ENCODE measurements at places on chromosomes 11 and 22.

DNA sequence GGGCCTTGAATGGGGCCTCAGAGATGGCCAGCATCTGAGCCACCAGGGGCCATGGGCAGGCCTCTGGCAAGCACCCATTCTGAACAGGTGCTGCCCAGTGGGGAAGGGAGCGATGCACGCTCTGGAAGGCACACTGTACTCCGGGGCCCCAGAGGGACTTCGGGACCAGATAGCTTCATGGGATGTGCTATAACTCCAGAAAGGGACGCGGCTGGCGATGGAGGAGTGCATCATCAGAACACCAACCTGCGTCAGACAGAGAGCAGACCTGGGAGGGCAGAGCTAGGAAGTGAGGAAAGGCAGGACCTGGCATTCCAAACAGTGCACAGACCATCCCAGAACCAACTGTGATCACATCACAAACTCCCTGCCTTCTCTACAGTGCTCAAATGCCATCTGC is 16.8 kb downstream of the DGCR2 start:
- DNase-seq, result no peak

DNA sequence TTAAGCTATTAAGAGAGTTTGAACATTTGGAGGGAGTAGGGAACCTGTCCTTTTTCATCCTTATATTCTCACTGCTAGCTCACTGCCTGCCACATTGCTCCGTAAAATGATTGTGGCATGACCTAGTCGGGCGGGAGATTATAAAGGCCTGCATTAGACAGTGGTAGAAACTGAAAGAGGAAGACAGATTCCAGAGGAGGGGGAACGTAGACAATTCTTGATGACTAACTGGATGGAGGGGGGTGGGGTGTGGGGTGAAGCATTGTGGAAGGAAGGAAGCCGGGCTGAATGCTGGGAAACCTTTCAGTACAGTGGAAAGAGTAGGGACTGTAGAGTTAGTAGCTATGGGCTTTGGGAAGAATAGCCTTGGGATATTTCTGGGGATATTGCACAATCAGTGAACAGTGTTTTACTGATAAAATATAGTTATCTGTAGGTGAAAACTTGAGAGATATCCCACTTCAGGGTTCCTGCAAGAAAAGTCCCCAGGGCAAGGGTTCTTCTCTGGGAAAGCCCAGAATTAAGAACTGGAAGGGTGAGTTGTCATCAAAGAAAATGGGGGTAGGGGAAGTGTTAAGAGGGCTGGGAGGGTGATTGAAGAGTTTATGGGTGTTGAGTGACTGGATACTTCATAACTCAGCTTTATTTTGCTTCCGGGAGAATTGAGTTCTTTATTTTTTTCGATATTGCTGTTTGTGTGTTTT is 2.1 kb downstream of the MED15 start:
- peak; percentile 79 for DNase-seq

- DNase-seq, result no peak
Observed at GRCh38 chr22:22092974-22093373, 110.4 kb upstream of the TOP3B start.

DNA sequence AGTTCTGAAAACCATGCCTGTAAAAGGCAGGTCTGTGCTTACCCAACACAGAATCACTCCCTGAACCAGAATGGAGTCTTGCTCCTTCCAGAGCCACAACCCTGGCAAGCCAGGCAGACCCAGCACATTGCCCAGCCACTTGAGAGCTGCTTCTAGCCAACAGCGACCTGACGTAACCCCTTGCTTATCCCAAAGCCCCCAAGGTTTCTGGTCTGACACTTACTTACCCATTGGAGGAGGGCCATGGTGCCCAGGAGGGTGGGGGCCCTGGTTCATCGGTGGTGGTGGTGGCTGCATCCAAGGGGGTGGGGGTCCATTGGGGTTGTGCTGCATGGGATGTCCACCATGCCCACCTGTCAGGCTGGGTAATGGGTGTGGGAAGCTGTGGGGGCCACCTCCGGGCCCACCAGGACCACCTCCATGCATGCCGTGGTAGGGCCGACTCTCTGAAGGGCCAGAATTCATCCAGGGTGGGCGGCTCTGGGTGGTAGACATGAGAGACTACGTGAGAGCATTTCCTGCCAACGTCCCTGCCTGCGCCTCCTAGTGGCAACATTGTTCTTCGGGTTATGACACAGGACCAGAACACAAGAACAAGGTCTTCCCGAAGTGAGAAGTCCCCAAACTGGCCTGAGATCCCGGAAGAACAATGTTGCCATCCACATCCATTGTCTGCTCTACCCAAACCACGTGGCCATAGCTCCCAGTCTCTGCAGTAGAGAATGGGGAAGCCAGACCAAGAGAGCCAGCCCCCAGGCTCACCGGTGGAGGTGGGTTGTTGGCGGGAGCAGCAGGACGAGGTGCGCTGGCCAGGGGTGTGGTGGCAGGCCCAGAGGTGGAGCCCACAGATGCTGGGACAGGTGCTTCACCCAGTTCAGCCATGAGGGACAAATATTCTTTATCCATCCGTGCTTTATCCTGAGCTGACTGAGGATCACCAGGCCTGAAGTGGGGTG is 7.8 kb upstream of the PYGM start:
- peak; percentile 81 for DNase-seq

GRCh38 chr22:27747396-27748221 is 53.9 kb downstream of the MN1 start:
- no peak for DNase-seq

- no peak for DNase-seq
Observed at GRCh38 chr22:40397396-40397795, 27.0 kb downstream of the SGSM3 start.

DNA sequence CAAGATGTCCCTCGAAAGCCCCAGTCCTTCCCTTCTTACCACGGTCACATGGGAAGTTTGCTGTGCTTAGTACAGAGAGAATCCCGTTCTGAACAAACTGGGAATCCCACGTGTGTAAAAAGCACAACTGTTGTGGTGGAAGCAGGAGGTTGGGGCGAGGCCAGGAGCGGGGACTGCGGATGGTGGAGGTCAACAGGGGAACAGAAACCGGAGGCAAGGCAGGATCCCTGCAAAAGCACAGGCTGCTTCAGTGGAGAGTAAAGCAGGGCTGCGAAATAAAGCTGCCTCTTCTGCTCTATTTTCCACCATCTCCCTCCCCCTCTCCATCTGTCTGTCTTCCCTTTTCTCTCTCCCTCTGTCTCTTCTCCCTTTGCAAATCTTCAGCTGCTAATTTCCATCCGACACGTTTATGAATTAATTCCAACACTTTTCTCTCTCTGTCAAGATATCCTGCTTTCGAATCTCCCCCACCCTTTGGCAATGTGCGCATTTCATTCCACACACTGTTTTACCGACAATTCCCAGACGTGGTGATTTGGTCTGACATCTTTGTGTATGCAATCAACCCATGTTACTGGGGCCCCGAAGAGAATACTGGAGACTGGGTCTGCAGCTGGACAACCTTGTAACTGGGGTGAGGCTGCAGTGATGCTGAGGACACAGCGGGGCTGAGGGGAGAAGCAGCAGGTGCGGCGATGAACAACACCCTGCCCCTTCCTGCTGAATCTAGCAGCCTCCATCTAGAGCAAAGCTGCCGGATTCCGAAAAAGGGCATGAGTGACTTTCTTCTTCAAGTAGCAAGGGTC is 571.8 kb downstream of the OPCML start:
- DNase-seq, result no peak

- peak; percentile 36 for DNase-seq
Observed at GRCh38 chr11:12134236-12134585, 23.8 kb downstream of the MICAL2 start.

- no peak for DNase-seq
Observed at GRCh38 chr11:68673306-68673945, 10.9 kb upstream of the GAL start.

- no peak for DNase-seq
Observed at GRCh38 chr11:14258221-14258935, 100.6 kb downstream of the RRAS2 start.

DNA sequence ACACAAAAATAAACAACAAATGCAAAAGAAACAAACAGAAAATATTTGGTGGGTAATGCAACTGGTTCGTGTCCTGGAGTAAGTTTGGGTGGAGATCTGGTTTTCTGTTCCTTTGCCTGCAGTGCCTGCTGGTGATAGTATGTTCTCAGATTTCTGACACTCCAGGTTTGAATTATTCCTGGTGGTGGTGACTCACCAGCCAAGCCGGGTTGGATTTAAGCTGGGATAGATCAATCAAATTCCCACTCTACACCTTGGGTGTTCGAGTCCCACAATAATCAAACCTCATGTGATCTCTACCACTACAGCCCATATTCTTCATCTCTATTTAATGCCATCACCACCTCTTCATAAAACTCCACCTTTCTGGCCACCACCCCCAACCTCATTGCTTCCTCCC is 421.8 kb downstream of the NTM start:
- no peak for DNase-seq

DNA sequence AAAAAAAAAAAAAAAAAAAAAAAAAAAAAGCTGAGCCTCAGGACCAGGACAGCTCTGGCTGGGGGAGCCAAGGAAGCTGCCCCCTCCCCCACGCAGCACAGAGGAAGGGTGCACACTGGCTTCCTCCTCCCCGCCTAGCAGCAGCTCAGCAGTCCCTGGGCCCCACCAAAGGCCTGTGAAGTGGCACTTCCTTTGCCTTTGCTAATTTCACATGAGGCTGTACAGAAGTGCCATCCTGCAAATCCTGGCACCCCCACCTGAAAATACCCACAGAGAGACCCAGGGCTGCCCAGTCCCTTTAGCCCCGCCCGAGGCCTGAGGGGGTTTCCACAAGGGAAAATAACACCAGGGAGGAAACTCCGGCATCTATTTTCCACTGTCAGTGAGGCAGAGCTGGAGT is 3.9 kb downstream of the RHOG start:
- DNase-seq, result peak; percentile 66

DNA sequence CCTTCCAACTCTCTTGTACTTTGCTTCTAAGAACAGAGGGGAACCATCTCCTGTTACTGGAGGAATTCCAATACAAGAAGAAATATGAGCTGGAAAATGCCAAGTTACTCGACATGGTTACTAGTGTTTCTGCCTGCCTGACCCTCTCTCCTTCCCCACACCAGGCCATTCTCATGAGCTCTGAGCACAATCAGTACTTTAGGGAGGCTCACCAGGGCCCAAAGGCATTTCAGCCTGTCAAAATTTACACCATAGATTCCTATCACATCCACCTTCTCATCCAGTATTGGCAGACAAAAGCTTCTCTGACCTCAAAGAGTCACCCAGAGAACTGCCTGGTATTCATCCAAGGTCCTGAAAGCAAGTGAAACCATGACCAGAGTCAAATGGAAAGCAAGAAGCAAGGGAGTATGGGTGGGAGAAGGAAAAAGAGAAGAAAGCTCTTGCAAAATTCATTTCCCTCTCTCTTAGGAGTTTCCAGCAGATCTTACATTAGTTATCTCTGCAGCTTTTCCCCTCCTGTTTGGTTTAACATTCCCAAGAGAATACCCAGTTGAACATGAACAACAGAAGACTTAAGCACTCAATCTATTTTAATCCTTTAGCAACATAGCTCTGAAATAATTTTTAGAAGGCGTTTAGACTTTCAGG is 58.7 kb upstream of the NCAM1 start:
- no peak for DNase-seq

GRCh38 chr11:120482149-120482548 is 29.4 kb upstream of the GRIK4 start:
- DNase-seq, result no peak

DNA sequence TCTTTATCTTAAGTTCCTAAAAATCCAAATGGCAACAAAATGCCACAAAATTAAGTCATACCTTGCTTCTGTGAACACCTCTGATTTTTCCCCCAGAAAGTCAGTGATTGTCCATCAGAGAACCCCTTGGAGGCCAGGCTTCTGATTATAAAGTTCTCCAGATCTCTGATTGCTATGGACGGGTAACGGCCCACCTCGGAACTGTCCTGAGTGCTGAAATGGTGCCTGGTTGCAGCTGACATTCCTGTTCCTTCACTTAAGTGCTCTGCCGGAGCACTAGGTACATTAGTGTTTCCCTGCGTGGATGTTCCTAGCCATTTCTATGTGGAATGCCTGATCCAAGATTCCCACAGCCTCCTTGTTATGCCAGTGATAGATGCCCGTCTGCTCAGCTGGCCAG is 85.0 kb downstream of the CHST1 start:
- DNase-seq, result no peak

- DNase-seq, result no peak
Observed at GRCh38 chr11:17931595-17931994, 81.3 kb downstream of the SERGEF start.

- no peak for DNase-seq
Observed at GRCh38 chr22:45546333-45547015, 43.8 kb downstream of the FBLN1 start.

GRCh38 chr11:125084761-125085231 is 21.7 kb downstream of the SLC37A2 start:
- DNase-seq, result no peak

GRCh38 chr11:1194231-1194976 is 28.5 kb upstream of the MUC5B start:
- no peak for DNase-seq

- DNase-seq, result no peak
Observed at GRCh38 chr11:118663381-118663780, 16.1 kb downstream of the TREH start.

- no peak for DNase-seq
Observed at GRCh38 chr11:120581313-120581712, 69.8 kb downstream of the GRIK4 start.

- DNase-seq, result no peak
Observed at GRCh38 chr11:44016131-44016530, 31.6 kb upstream of the ACCSL start.

- no peak for DNase-seq
Observed at GRCh38 chr11:65863889-65864705, 3.9 kb downstream of the MUS81 start.

DNA sequence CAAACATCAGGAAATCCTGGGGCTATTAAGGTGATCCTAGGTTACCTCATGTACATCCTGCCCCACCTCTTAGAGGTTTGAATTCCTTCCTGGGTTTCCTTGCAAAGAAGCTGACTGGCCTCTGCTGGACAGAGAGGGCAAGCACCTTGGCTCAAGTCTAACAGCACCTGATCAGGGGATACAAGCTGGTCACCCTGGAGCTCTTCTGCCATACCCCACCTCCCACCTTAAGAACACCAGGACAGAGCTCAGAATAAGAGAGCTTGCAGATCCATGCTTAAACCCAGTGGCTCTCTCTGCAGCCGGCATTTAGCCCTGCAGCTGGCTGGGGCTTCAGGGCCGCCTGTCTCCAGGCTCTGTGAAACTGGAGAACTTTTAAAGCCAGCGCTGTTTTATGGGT is 386.6 kb upstream of the NARS2 start:
- no peak for DNase-seq

GRCh38 chr11:11397036-11397415 is 44.0 kb upstream of the CSNK2A3 start:
- no peak for DNase-seq

- DNase-seq, result no peak
Observed at GRCh38 chr22:40547729-40548143, 88.8 kb downstream of the MRTFA start.

GRCh38 chr11:95426823-95427462 is 195.9 kb upstream of the SESN3 start:
- no peak for DNase-seq

- no peak for DNase-seq
Observed at GRCh38 chr22:45717789-45718188, 46.2 kb downstream of the ATXN10 start.

GRCh38 chr11:818396-819128 is at the start of gene PNPLA2:
PNPLA2 (plus strand) TSS chr11:818914; CDS start chr11:819719, 805 bp downstream.
- DNase-seq, result no peak
